ENCODE measurements at places on chromosomes 2 and 18.

DNA sequence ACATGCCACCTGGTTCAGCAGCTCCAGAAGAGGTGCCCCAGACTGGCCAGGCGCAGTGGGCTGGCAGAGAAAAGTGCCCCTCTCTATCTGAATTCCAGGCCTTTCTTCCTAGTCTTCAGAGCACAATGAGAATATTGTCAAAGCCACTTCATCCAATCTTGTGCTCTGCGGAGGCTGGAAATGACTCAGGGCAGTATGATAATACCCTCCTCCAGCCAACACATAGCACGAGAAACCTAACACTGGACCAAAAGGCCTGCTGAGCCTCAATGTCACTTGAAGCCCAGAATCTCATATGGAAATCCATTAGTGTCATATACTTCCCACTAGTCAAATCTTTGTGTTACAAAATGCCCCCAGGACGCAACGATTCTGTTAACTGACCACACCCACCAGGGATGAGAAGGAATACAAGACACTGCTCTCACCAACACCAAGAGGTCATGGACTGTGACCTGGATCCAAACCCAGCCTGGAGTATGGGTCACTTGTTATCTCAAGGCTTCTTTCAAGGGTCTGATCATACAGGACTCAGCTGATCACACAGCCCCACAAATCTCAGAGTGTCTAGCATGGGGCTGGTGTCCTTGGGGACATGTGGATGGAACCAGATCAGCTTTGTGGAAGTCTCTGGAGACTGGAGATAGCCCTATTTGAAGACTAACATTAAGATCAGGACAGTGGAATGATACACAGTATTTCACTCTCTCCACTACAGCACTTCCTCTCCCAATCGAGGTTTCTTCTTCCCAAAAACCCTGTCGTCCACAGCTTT is 10.1 kb downstream of the KIF3C start:
- DNase-seq, result no peak

- DNase-seq, result no peak
Measured at GRCh38 chr2:146837857-146838256, 1007.0 kb upstream of the ACVR2A start.

- DNase-seq, result no peak
Measured at GRCh38 chr18:58309099-58309498, 265.1 kb downstream of the NEDD4L start.

DNA sequence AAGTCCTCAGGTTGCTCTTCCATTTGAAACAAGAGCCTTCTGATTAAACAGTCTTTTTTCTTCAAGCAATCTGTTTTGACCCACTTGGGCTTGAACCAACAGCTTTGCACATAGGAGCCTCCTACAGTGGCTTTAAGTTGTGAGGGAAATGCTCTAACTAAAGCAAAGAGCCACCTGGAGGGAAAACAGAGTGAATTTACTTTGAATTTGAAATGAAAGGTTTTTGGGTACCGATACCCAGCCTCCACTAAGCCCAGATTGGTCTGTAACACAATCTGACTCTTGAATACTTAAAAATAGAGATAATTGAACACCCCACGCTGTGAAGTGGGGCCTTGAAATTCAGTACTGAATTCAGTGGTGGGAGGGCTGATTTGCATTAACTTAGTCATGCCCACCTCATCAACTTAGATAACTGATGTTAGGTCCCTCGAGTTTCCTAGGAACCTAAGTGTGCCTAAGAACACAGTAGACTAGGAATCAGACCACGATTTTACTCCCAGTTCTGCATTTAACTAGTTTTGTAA is 56.3 kb upstream of the ACVR1C start:
- DNase-seq, result no peak

GRCh38 chr2:235564884-235565530 is 71.2 kb downstream of the AGAP1 start:
- no peak for DNase-seq

DNA sequence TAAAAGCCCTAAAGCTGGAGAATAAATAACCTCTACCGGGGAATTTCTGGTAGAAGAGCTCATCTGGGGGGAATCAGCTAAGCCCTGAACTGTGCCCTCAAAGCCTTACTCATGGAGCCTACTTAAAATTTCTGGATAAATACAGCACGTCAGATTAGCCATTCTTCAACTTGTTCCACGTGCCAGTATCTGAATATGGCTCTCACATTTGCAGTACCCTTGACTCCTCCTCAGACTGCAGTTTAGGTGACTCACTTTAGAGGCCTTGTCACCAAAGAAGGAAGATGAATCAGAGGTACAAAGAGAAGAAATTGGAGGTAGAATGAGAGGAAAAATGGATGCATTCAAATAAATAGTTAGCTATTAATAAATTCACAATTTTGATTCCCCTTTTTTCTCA is 34.6 kb upstream of the POTEC start:
- no peak for DNase-seq

- DNase-seq, result no peak
Measured at GRCh38 chr18:31990823-31991222, 27.8 kb upstream of the RNF125 start.

- no peak for DNase-seq
Measured at GRCh38 chr2:109014476-109014875, 25.5 kb upstream of the EDAR start.

DNA sequence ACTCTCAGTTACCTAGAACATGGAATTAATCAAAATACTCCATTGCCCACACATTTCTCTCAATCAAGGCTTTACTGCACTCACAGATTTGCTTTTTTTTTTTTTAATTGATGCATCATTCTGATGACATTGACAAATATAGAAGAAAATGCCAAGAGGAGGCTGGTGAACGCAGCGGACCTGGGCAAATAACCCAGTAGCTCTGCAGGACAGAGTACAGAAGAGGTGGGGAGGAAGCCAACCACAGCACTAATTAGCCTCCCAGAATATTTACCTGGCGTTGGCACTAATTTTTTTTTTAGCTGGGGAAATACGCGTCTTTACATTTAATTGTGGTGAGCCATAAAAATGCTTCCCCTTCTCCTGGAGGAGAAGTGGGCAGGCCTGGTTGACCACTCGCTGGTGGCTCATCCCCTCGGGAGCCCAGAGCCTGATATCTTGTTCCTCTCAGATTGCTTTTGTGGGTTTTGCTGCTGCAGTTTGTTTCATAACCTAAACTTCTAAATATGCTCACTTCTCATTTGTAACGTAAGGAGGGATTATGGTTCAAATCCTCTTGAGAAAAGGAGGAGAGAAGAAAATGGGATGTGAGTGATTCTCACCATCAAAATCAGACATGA is 165.8 kb upstream of the EPB41L3 start:
- no peak for DNase-seq

DNA sequence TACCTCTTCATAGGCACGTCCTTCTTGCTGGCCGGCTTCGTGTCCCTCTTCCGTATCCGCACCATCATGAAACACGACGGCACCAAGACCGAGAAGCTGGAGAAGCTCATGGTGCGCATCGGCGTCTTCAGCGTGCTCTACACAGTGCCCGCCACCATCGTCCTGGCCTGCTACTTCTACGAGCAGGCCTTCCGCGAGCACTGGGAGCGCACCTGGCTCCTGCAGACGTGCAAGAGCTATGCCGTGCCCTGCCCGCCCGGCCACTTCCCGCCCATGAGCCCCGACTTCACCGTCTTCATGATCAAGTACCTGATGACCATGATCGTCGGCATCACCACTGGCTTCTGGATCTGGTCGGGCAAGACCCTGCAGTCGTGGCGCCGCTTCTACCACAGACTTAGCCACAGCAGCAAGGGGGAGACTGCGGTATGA is 2.3 kb downstream of the FZD7 start:
- no peak for DNase-seq

DNA sequence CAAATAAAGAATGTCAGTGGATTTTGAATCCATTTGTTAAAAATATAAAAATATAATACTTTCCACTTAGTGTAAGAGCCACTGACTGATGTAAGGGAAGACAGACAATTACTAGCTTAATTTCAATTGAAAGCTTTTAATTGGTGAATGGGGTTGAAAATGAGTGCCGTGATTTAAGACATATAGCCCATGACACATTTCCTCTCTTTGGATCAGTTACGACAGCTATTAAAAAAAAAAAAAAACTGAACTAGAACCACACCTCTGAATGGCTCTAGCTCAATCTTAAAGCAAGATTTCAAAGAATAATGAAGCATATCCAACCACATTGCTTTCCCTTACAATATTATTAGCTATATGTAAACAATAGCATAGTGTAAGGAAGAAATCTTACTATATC is 44.0 kb downstream of the CIB4 start:
- no peak for DNase-seq

DNA sequence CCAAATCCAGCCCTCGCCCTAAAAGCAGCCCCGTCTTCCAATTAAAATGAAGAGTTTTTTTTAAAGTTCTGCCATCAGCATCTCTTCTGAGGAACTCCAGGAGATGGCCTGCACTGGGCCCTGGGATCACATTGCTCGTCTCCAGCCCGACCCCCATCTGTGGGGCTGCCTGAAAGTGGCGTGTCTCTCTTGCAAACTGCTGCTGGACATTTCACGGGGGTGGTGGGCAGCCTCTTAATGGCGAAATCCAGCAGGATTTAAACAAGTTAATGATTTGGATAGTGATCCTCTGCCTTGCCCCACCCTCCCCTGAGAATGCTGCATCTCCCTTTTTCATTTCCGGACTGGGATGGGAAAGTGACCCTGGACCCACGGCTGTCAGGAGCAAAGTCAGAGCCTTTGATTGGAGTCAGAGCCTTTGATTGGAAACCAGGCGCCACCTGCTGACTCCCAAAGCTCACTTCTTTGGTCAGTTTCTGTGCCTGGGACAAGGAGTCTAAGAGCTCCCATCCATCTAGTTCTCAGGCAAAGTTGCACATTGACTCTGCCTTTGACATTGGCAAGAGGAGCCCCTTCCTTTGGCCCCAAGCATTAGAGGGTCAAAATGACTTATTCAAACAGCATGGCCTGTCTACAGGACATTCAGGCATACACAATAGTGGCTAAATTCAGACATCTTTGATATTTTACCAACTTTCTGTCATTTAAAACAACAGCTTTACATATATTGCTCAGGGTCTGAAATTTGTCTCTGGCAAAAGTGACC is 155.2 kb downstream of the SH3BP4 start:
- DNase-seq, result peak; percentile 40

GRCh38 chr2:38037757-38038621 is 38.0 kb downstream of the CYP1B1 start:
- peak; percentile 53 for DNase-seq

DNA sequence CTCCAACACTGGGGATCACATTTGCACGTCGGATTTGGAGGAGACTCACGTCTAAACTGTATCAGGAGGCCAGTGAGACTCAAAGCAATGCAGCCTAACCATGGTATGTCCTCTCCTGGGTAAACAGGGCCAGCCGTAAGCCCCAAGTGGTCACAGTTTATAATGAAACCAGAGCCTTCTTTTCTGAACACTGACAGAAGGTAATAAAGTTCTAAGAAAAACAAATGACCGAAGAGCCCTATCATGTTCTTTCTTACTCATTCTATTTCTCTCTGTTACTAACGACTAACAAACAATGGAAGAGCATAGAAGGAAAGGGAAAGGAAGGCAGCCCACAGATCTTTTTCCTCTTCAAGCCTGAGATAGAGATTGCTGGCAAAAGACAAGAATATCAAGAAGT is 796.8 kb upstream of the SOX11 start:
- DNase-seq, result no peak

- DNase-seq, result peak; percentile 54
Measured at GRCh38 chr2:142974288-142975024, 97.0 kb downstream of the KYNU start.

- peak; percentile 67 for DNase-seq
Measured at GRCh38 chr2:181058378-181059269, 78.2 kb downstream of the UBE2E3 start.

GRCh38 chr2:137167651-137168050 is 402.3 kb downstream of the THSD7B start:
- DNase-seq, result no peak

DNA sequence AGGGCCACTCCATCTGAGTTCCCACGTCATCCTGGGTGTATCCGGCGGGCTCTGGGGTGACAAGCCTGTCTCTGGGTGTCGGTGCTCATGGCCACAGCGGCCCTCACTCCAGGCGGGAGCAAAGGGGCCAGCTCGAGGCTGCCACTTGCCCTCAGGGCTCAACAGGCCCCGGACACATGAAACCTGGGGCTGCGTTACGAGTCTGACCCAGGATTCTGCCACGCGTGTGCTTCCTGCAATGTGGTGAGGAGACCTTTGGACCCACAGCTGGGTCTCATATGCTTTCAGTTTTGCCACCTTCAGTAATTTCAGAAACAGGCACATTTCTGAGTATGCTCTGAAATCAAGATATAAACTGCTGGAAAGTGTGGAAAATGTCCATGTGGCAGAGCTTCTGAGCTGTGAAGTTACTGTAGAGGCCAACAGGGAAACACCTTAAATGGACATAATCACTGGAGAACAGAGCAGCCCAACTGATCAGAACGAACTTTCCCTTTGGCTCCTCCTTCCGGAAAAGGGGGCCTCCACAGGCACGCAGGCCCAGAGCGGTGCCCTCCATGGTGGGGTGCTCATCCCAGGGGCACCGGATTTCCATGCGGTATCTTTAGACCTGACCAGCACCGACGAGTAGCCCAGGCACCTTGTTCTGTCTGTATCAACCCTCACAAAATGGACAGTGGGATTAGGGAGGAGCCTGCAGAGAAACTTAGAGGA is 14.1 kb downstream of the PER2 start:
- DNase-seq, result no peak

DNA sequence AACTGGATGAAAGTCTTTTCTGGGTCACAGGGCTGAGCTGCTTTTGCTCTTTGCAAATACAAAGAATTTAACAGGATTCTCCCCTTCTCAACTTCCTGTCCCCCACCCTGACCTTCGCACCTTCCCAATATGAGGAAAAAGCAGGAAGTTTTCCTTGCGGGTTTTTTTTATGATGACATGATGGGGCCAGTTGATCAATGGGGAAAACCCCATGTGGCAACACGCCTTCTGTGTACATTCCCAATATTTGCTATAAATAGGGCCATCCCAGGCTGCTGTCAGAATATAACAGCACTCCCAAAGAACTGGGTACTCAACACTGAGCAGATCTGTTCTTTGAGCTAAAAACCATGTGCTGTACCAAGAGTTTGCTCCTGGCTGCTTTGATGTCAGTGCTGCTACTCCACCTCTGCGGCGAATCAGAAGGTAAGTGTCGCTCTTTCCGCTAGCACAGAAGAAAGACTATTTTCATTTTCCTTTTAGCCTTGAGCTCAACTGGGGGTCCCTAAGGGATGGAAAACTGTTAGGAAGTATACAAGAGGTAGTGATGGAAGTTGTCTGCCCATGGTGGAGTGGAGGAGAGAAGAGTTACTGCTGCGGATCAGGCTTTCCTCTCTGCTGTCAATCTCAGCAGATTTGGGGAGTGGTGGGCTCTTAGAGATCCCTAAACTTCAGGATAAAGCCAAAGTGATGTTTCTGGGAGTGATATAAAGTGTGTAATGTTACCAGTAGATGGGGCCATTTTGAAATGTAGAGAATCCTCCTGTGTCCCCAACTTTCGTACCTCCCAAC is at the start of gene CCL20:
CCL20 (plus strand) TSS at position 281 of the 792 bp plus-strand sequence; CDS start at position 351, 70 bp downstream.
- DNase-seq, result no peak

Measured in KBM-7 (cell line).